ENCODE measurements at places on chromosomes 2 and 18.

GRCh38 chr18:9750606-9751304 lies 42.7 kb downstream of the RAB31 start:
- H3K27me3 ChIP-seq, result no peaks in the 10 kb centered on the region
- H3K36me3 ChIP-seq, result no peaks in the 10 kb centered on the region
- no peak overlapping the region for H3K4me3 ChIP-seq
- H3K27ac ChIP-seq, result no peak overlapping the region
- no peak for DNase-seq
- H3K4me1 ChIP-seq, result no peaks in the 10 kb centered on the region

DNA sequence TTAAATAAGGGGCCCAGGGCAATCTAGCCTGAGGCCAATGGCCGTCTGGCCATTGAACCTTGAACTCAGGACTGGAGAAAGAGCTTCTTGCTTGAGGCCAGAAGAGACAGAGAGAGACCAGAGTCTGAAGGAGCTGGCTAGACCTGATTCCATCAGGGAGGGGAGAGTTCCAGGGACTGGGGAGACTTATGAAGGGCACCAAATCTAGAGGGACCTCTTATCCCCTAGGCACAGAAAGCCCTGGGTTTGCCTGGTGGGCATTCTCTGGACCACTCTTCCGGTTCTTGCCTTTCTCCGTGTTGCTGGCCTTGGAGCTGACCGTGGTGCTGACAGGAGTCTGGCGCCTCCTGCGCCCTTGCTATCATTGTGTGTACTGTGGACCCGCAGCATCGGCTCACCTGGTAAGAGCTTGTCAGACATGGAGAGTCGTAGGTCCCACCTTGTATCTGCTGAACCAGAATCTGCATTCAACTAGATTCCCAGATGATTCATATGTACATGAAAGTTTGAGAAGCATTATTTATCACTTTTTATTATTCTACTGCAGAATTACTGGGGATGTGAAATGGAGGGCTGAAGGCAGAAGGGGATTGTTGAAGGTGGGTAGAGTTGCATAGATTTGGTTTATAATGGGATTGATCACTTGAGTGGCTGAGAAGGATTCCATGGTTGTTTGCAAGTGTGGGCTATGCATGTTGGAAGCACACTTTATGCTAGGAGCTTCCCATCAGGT lies 4.3 kb upstream of the TRPM8 start:
- no peak overlapping the region for H3K4me3 ChIP-seq
- no peak overlapping the region for H3K27ac ChIP-seq
- H3K4me1 ChIP-seq, result no peaks in the 10 kb centered on the region
- peak; percentile 75 for DNase-seq
- H3K36me3 ChIP-seq, result no peaks in the 10 kb centered on the region

DNA sequence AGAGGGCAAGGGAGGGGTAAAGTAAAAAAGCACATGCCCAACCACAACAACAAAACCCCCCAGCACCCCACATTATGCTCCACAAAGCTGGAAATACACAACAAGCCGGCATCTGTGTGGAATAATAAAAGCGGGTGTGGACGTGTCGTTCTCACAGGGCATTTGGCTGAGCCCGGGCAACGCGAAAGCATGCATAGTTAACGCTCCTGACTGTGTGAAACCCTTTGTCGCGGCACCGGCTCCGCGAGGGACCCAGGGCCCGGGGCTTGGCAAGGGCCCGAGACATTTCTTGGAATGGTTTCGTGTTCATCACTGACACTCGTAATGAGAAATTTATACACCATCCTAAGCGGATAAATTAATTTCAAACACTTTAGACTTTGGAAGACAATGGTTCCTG lies 165.6 kb downstream of the INHBB start:
- no peak overlapping the region for H3K4me3 ChIP-seq
- no peak overlapping the region for H3K27ac ChIP-seq
- no peak for DNase-seq
- H3K27me3 ChIP-seq, result no peaks in the 10 kb centered on the region
- H3K36me3 ChIP-seq, result no peaks in the 10 kb centered on the region

DNA sequence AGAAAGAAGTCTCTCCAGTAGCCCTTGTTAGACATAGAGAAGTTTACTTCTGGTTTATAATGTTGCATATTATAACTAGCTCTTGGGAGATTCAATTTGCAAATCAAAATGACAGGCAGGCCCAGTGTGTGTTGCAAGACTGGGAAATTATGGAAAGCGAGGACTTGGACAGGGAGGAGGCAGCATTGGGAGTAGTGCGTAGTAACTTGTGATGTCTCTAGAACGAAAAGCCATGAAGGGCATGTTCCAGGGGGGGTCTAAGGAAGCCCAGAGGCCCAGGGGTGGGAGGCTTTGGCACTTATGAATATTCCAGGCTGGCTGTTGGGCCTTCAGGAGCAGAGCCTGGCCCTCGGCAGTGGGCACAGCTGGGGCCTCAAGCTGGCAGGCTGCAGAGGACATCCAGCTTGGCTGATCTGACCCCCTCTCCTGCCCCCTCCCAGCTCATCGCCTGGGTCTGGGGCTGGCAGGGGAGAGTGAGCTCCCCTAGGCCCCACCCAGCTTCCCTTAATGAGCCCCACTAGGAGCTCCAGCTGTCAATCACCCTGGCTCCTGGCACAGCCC lies 55.3 kb upstream of the TCF7L1 start:
- H3K27ac ChIP-seq, result no peak overlapping the region
- no peaks in the 10 kb centered on the region for H3K4me1 ChIP-seq
- no peak for DNase-seq
- H3K4me3 ChIP-seq, result no peak overlapping the region
- H3K36me3 ChIP-seq, result no peaks in the 10 kb centered on the region

DNA sequence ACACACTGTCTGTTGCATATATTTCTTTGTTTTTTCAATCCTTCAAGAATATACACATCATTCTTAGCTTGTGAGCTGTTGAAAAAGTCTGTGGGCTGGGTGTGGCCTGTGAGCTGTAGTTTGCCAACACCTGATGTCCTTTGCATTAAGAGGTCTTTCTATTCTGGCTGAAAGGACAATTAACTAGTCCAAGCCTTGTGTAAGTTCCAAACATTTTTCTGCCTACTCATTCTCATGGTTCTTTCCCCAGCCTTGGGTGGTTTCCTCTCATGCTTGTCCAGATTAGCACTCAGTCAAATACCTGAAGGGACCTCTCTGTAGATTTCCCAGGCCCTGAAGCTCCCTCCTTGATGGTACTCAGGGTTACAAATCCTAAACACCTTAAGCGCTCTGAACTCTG lies 57.8 kb upstream of the NABP1 start:
- no peak overlapping the region for H3K4me3 ChIP-seq
- no peaks in the 10 kb centered on the region for H3K27me3 ChIP-seq
- no peak overlapping the region for H3K27ac ChIP-seq
- H3K4me1 ChIP-seq, result no peaks in the 10 kb centered on the region
- no peaks in the 10 kb centered on the region for H3K36me3 ChIP-seq
- no peak for DNase-seq

DNA sequence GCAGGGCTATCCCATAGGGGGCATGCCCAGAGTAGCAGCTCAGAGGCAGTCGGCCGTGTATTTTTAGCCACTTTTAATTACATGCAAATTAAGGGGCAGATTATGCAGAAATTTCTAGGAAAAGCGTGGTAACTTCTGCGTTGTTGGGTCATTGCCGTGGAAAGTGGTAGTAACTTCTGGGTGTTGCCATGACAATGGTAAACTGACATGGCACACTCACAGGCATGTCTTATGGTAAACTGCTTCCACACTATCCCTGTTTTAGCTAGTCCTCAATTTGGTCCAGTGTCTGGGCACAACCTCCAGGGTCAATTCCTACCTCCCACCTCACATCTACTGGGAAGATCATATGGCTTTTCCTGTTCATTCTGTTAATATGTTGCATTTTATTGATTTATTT lies 428.9 kb upstream of the FANCL start:
- no peaks in the 10 kb centered on the region for H3K4me1 ChIP-seq
- no peak overlapping the region for H3K27ac ChIP-seq
- H3K36me3 ChIP-seq, result no peaks in the 10 kb centered on the region
- H3K27me3 ChIP-seq, result no peaks in the 10 kb centered on the region

GRCh38 chr2:70685771-70686171 lies 82.2 kb downstream of the ADD2 start:
- peaks cover 2% of the 10 kb centered on the region for H3K36me3 ChIP-seq
- no peak for DNase-seq
- H3K27me3 ChIP-seq, result no peaks in the 10 kb centered on the region
- H3K4me1 ChIP-seq, result peaks cover 4% of the 10 kb centered on the region
- H3K4me3 ChIP-seq, result no peak overlapping the region
- no peak overlapping the region for H3K27ac ChIP-seq

- no peaks in the 10 kb centered on the region for H3K4me1 ChIP-seq
- DNase-seq, result peak; percentile 71
- no peak overlapping the region for H3K27ac ChIP-seq
- H3K27me3 ChIP-seq, result no peaks in the 10 kb centered on the region
These were observed 6.0 kb upstream of the INPP5D start for GRCh38 chr2:233053928-233054784.

GRCh38 chr2:60987041-60987440 lies 30.5 kb upstream of the PEX13 start:
- no peaks in the 10 kb centered on the region for H3K36me3 ChIP-seq
- H3K4me3 ChIP-seq, result no peak overlapping the region
- no peak for DNase-seq
- H3K4me1 ChIP-seq, result no peaks in the 10 kb centered on the region

- H3K4me3 ChIP-seq, result no peak within 1 kb of the TSS
- no peaks in the 10 kb centered on the region for H3K27me3 ChIP-seq
- peaks cover 12% of the 10 kb centered on the region for H3K4me1 ChIP-seq
- peak; percentile 84 for DNase-seq
- peaks cover 2% of the 10 kb centered on the region for H3K36me3 ChIP-seq
- peak within 1 kb of the TSS; percentile 7 for H3K27ac ChIP-seq
These were observed at the start of gene DCTN1 for GRCh38 chr2:74379851-74380789. TSS of gene DCTN1 (minus strand) at chr2:74380311. CDS start at chr2:74380037, 274 bp downstream.

GRCh38 chr2:159855143-159855542 lies 57.1 kb upstream of the CD302 start:
- H3K27ac ChIP-seq, result no peak overlapping the region
- no peaks in the 10 kb centered on the region for H3K36me3 ChIP-seq
- DNase-seq, result no peak

DNA sequence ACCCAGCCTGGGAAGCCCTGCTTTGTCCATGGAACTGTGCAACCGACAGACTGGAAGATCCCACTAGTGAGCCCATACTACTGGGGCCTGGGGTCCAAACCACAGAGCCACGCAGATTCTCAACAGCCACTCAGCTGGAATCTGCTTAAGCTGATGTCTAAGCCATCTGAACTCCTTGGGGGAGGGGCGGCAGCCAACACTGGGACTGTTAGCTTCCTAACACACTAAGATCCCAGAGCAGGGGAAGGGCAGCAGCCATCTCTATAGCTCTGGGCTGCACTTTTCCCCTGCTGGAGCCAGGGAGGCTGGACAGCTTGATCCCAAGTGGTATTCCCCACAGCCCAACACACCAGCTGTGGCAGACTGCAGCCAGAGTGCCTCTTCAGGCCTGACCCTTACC lies 118.3 kb downstream of the RPRM start:
- no peak overlapping the region for H3K4me3 ChIP-seq
- peak; percentile 32 for DNase-seq
- no peaks in the 10 kb centered on the region for H3K27me3 ChIP-seq

Measured in mesendoderm (in vitro differentiated cells).